Neural crest cell (in vitro differentiated cells): ENCODE measurements at places on chromosomes 13 and 19. TPM values are rescaled to one million over a fixed set of nuclear protein-coding genes. Genes with fewer than 3 reads are reported as not detected.

The C19orf67 gene
- not detected in 2 replicates for total RNA-seq

The SLC7A10 gene
- total RNA-seq, result 0.96 and 1.4 TPM in 2 replicates

DNA sequence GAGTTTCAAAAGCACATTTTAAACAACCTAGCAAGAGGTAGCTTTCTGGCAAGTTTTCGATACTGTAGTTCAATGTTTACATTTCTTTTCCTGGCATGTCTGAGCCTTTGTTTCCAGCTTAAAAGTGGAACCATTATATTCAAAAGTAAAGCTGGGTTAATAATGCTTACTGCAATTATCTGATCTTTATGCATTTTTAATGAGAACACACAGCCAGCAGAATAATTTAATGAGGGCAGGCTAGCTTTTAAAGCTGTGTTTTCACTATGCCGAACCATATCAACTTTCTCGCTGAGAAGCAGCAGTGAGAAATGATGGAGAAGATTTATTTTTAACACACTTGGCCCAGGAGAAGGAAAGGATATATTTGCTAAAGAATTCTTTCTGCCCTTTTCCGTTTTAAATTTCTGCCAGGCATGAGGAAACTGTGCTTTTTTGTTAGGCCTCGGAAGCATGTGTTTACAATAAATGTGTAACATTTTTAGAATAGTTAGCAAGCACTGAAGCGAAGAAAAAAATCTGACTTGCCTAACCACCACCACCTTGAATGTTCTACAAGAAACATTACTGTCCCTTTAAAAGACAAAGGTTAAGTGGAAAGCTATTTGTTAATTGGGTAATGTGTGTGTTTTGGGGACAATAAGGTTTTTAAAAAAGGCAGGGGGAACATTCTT lies 1.0 kb downstream of the MBNL2 start:
- H3K27ac ChIP-seq, result peak overlapping the region; percentile 96
- H3K4me1 ChIP-seq, result peaks cover 77% of the 10 kb centered on the region
- no peak for DNase-seq
- peak overlapping the region; percentile 89 for H3K4me3 ChIP-seq
- no peaks in the 10 kb centered on the region for H3K27me3 ChIP-seq

DNA sequence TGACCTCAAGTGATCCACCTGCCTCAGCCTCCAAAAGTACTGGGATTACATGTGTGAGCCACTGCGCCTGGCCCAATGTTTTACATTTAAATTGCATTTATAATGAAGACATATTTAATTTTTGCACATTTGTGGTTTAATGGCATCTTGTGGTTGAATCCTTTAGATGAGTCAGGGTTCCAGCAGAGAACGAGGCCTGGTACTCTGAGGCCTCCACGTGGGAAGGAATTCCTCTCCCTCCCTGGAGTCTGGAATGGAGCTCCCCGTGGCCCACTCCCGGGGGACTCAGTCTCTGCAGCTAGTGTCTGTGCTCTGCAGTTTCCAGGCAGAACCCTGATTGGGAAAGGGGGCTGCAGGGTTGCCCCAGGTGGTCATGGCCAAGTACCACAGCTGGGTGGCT lies 24.2 kb downstream of the ZFR2 start:
- H3K4me3 ChIP-seq, result no peak overlapping the region
- H3K36me3 ChIP-seq, result no peaks in the 10 kb centered on the region

DNA sequence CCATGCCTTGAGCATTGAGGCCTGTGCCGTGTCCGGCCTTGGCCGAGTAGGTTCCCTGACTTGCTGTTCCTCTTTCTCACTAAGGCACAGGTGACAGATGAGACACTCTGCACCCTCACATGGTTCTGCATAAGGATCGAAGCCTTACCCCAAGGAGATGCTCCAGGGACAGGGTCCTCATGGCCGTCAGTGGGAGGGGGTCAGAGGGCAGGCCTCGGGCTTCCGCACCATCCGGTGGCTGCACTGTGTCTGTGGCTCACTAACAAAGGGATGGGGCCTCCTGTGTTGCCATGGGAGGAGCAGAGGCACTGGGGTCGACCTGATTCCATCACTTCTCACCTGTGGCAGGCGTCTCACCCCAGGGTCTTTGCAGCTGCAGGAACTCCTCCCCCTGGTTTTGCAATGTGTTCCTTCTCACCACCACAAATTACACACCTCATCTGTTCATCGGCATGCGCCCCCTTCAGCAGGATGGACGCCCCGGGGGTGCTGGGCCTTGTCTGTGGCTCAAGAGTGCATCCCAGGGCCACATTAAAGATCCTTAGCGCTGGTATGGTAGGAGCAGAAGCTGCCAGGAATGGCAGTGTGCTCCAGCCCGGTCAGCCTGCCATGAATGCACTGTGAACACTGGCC lies 113.3 kb upstream of the SOX1 start:
- no peak overlapping the region for H3K4me3 ChIP-seq
- no peak for DNase-seq
- peaks cover 7% of the 10 kb centered on the region for H3K4me1 ChIP-seq
- peaks cover 5% of the 10 kb centered on the region for H3K36me3 ChIP-seq
- H3K27ac ChIP-seq, result no peak overlapping the region

DNA sequence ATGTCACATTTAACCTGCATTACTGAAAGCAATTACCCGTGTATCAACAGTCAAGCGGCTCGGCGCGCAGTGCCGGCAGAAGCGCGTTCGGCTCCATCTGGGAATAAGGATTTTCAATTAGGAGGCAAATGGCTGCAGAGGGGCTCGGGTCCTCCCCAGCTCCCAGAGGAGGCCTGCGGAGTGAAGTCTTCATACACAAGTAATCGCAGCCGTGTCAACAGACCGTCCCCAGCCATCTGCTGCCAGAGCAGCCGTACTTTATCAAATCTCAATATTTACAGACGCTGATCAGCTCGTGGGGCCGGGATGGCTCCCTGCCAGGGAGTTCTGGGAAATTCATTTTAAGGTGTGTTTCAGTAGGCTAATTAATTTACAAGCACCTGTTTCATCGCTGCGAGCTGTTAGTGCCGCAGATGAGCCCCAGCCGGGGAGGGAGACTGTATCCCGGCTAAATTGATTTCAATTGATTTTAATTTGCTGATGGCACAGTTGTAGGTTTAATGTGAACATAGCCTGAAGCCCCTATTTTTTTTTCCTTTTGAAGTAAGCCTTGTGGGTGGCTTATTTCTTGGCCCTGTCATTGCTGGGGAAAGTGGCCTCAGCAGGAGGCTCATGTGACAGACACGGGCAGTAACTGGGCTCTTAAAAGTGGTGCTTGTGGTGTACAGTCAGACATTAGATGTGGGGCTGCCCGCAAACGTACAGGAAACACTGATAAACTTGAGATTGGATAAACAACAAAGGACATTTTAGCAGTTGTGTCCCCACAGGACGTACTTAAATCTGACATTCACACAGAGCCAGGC lies 252.7 kb downstream of the TEX29 start:
- no peak overlapping the region for H3K4me3 ChIP-seq
- no peaks in the 10 kb centered on the region for H3K27me3 ChIP-seq
- no peak for DNase-seq
- H3K27ac ChIP-seq, result peak overlapping the region; percentile 50

DNA sequence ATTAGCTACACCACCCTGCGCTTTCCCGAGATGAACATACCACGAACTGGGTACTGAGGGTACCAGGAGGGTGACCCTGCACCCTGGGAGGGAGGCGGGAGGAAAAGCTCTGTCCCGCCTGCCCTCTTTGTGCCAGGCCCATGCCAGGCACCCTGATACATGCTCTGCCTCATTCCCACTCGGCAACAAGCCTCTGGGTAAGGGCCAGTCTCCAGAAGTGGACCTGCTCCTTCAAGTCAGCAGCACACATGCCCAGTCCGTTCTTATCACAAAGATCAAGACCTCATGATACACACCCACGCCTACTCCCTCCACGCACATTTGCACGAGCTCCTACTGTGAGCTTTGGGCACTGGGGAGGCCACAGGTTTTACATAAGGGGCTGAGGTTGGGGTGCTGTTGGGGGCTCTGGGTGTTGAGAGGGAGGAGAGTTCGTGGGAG lies 2.0 kb upstream of the FFAR1 start:
- H3K4me3 ChIP-seq, result no peak overlapping the region
- peaks cover 46% of the 10 kb centered on the region for H3K27me3 ChIP-seq
- DNase-seq, result no peak
- H3K27ac ChIP-seq, result peak overlapping the region; percentile 47
- H3K36me3 ChIP-seq, result no peaks in the 10 kb centered on the region

DNA sequence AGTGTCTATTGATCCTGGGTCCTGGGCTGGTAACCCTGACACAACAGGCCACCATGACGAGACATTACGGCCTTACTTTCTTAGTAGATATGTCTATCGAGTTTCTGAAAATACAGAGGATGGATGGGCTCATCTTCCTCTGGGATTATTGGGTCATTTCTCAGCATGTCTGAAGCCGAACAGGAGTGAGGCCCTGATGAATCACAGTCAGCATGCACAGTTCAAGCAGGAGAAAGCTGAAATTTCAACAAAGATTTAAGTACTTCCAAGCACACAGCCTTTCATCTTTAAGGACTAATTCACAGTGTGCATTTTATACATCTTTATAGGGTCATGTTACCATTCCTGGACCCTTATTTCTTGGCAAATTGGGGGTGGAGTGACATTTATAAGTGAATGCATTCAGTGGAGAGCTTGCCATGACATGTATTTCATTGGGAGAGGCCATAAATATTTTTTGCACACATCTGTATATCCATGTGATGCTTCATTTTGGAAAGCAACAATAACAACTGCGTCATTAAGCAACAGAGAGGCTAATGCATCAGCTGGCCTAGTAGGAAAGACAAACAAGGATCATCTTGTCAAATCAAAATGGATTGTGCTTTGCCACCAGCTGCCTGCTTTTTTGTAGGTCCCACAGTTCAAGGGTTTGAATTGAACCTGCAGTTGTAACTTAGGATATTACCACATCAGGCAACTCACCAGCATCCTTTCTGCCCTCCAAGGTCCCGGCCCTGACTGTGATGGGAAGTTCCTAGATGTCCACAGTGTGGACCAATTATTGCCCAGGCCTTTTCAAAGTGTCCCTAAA lies 143.5 kb downstream of the DNAJC15 start:
- H3K27me3 ChIP-seq, result no peaks in the 10 kb centered on the region
- H3K4me3 ChIP-seq, result no peak overlapping the region
- H3K36me3 ChIP-seq, result no peaks in the 10 kb centered on the region
- no peak overlapping the region for H3K27ac ChIP-seq
- no peak for DNase-seq

GRCh38 chr13:43354153-43354945 lies 331.0 kb downstream of the DNAJC15 start:
- no peak for DNase-seq
- H3K4me1 ChIP-seq, result peaks cover 5% of the 10 kb centered on the region
- H3K27ac ChIP-seq, result no peak overlapping the region
- H3K27me3 ChIP-seq, result no peaks in the 10 kb centered on the region
- H3K36me3 ChIP-seq, result no peaks in the 10 kb centered on the region

DNA sequence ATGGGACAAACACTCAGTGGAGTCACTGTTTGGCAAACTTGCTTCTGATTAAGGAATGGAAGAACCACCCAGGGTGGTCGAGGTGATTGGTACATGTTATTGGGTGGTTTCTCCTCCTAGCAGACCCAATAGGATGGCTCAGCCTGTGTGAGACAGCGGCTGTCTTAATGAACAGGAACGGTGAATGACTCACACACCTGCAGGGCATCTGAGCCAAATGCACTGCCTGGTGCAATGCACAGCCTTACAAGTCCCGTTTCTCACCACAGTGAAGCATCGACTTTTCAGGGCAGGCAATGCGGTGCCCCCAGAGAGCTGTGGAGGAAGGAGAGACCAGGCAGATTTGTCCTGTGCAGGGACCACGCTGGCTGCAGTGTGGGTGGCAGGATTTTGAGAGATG lies 238.5 kb downstream of the FGF9 start:
- DNase-seq, result no peak
- H3K27ac ChIP-seq, result peak overlapping the region; percentile 91
- no peak overlapping the region for H3K4me3 ChIP-seq
- no peaks in the 10 kb centered on the region for H3K4me1 ChIP-seq
- no peaks in the 10 kb centered on the region for H3K27me3 ChIP-seq

DNA sequence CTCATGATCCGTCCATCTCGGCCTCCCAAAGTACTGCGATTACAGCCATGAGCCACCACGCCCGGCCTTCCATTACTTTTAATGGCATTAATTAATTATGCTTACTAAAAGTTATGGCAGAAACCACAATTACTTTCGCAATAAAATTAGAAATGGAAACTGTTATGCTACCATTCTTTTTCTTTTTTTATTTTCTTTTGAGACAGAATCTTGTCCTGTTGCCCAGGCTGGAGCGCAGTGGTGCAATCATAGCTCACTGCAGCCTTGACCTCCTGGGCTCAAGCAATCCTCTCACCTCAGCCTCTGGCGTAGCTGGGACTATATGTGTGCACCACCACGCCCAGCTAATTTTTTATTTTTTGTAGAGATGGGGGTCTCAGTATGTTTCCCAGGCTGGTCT lies 4.6 kb upstream of the BST2 start:
- no peak overlapping the region for H3K27ac ChIP-seq
- H3K27me3 ChIP-seq, result peaks cover 13% of the 10 kb centered on the region
- H3K4me3 ChIP-seq, result no peak overlapping the region
- DNase-seq, result no peak

DNA sequence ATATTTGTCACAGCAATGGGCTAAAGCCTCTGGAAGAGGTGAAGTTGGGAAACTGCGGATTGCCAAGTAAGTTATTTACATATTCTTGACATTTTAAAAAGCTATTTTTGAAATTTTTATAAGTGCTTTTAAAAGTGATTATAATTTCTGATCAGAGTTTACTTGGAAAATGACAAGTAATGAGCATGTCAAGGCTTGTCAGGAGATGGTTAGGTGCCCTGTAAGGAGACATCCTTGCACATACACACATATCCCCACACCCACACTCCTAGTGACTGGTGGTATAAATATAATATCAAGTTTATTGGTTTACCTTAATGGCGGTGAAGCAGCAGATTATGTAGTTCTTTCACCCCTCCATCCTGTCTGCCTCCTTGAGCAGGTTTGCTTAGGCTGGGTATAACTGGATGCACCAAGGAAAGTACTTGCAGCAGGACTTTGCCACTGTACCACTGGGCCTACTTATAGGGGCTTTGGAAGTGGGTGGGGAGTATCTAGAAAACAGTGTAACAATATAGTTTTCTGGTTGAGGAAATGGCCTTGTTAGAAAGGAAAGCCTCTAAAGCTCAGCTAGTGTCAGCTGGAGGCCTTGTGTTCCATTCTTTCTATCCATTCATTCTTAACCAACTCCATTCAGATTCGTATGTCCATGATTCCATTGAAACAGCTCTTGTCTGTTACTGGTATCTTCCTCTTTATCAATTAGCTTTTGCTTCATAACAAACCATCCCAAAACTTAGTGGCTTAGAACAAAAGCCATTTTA lies 16.6 kb downstream of the GTF2F2 start:
- H3K27me3 ChIP-seq, result no peaks in the 10 kb centered on the region
- peaks cover 9% of the 10 kb centered on the region for H3K36me3 ChIP-seq
- H3K4me3 ChIP-seq, result no peak overlapping the region
- no peak for DNase-seq

- peaks cover 9% of the 10 kb centered on the region for H3K4me1 ChIP-seq
- no peaks in the 10 kb centered on the region for H3K36me3 ChIP-seq
- H3K27ac ChIP-seq, result no peak overlapping the region
- peaks cover 83% of the 10 kb centered on the region for H3K27me3 ChIP-seq
Measured at GRCh38 chr19:29311191-29311790, 98.3 kb upstream of the UQCRFS1 start.
